Ecto neural progenitor cell (in vitro differentiated cells): ENCODE measurements at places on chromosomes 2 and 18.
A peak's percentile ranks its signal among the peaks of the same experiment; 100 is the strongest.

DNA sequence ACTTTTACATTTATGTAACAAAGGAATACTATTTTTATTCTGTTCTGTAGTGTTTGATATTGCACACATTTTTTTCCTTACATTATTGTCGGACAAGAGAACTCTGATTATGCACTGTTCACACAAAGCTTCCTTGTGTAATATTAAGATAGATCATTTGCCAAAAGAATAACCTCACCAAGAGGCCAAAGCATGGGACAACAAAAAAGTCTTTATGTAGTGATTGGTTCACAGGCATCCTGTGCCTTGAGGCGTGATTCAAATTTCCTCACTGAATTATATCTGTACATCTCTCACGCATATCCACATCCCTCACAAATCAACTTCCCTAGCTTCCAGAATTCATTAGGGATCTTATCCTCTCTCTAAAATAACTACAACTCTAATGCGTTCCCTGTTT, 642.7 kb downstream of the NR4A2 start:
- DNase-seq: no peak

GRCh38 chr2:212520340-212520739, 18.3 kb downstream of the ERBB4 start:
- no peak for DNase-seq

- DNase-seq: no peak
These were observed 25.6 kb upstream of the ZC3H15 start for GRCh38 chr2:186460465-186460864.

DNA sequence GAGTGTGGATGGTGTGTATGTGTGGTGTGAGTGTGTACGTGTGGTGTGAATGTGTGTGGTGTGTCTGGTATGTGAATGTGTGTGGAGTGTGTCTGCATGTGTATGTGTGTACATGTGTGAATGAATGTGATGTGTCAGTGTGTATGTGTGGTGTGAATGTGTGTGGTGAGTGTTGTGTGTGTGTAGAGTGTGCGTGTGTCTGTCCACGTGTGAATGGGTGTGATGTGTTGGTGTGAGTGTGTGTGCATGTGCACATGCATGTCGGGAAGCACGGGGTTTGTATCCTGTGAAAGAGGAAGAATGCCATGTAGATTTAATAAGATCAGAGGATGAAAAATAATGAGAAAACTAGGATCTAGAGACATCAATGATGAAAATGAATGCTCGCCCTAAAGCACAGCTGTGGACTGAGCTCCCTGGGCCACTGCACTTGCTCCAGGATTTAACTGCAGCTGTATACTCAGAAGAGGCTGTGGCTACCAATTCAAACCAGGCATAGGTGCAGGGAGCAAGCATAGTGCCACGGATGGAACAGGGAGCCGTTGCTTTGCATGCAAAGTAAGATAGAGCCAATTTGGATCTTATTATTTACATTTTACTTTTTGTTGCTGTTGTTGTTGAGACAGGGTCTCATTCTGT, 122.7 kb downstream of the DOCK10 start:
- DNase-seq: no peak

DNA sequence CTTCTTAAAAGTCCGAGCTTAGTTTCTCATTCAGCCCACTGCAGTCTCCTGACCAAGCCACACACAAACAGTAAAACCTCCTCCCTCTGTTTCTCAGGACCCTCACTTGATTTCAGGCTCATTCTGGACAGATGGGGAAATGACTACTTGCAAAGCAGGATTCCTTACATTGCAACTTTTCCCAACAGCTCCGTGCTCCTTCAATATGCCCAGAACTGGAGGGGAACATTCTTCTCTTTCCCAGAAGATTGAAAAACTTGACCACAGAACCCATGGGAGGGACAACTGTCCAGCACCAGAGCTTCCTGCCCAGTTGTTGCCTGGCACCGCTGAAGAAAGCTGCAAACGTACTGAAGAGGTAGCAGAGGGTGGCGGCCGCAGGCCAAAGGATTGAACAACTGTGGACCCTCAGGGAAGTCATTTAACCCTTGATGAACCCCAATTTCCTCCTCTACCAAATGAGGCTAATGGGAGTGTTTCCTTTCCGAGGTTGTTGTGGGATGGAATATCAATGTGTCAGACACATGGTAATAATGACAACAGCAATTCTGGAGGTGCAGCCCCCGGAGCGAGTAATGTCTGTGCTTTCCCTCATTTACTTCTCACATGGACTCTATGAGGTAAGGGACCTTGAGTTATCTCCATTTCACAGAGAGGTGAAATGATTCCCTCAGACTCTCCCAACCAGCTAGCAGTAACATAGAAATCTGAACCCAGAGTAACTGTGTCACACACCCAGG, 25.0 kb downstream of the BCL11A start:
- no peak for DNase-seq

GRCh38 chr2:137155356-137156104, 390.2 kb downstream of the THSD7B start:
- no peak for DNase-seq

DNA sequence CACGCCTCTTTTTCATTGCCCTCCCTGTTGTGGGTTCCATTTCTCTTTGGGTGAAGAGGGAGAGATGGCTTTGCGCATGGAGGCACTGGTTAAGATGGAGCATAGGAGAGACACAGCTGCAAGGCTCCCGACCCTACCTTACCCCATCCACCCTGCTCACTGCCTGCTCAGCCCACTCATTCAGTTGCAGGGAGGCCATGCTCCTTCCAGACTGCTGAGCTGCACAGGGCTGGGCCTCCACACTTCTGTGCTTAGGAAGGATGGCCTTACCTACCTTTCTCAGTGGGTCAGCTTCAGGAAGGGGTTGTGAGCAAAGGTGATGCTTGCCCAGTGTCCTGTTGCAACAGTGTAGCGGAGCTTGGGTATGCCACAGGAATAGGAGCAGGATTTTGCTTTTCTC, 127.8 kb downstream of the CTIF start:
- no peak for DNase-seq

DNA sequence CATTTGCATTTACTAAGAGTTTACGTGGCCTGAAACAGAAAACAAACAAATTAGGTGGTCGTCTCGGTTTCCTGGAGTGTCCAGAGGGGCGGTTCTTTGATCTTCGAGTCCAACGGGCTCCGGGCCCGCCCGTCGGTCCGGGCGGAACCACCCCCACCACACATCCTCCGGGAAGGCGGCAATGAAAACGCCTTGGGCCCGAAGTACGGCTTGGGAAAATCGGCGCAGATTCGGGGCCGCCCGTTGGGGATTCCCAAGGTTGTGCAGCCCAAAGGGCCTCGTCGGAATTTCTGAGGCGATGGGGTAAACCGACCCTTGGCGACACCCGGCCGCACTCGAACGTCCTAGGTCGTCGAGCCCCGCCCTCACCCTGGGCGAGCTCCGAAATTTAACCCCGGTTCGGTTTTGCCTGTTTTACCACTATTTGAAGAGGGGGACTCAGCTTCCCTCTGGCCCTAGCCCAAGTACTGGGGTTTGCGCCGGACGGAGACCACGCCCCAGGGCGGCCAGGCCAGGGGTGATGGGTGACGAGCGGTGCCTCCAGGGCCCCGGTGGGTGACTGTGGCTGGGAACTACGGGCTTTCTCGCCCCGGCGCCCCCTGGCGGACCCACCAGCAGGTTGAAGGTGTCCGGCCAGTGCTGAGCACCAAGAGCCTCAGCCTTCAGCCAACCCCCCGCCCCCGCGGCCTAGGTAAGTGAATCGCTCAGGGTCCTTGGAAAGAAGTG, 1.9 kb upstream of the CFAP53 start:
- DNase-seq: peak; percentile 91

DNA sequence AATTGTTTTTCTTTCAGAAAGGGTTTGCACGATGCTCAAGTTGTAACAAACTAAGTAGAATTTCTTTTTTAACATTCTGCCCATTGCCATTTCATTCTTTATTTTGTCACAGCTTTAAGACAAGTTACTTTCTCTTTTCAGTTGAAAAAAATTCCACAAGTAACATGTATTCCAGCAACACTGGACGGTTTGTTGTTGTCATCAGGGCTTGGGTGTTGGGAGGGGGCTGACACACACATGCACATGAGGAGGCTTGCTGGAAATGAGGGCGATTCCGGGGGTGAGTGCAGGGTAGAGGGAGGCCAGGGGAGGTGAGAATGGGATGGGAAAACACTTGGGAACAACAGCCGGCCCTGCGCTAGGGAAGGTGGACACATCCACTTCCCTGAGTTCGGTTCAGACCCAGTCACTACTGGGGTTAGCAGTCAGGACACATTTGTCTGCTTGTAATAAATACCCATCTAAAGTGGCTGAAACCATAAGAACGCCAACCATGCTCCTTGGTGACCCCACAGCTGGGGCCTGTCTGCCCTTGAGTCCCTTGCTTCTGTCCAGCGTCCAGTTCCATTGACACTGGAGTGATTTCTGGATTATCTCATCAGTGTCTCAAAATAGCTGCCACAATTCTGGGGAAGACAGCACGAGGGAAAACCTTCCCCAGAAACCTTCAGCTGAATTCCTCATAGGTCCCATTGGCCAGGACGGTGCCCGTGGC, 141.8 kb upstream of the BCL2L11 start:
- DNase-seq: no peak

- DNase-seq: no peak
These were observed 24.9 kb upstream of the BUB1 start for GRCh38 chr2:110702514-110703380.

GRCh38 chr2:189253836-189254235, 74.3 kb upstream of the COL5A2 start:
- no peak for DNase-seq

DNA sequence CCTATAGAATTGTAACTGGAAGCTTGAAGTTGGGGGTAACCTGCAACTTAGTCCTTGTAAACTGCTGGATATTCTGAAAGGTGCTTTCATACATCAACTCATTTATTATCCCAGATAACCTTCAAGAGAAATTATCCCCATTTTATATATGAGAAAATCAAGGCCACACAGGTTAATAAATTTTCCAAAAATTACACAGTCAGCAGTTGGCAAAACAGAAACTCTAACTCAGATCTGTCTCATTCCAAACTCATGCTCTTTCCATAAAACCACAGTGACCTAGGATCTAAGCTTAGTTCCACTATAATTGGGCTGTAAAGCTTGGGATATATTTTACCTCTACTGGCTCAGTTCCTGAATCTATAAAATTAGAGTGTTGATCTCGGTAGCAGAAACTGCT, 167.6 kb upstream of the DDX18 start:
- DNase-seq: no peak

DNA sequence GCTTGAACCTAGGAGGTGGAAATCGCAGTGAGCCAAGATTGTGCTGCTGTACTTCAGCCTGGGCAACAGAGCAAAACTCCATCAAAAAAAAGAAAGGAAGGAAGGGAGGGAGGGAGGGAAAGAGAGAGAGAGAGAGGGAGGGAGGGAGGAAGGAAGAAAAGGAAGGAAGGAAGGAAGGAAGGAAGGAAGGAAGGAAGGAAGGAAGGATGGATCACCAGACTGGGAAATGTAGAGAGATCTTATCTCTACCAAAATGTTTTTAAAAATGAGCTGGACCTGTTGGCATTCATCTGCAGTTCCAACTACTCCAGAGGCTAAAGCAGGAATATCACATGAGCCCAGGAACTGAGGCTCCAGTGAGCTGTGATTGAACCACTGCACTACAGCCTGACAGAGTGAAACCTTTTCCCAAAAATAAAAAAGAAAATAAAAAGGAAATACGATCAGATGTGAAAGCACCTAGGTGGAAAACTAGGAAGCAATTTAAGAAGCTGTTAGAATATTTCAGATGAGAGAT, 239.4 kb downstream of the CDH7 start:
- no peak for DNase-seq

DNA sequence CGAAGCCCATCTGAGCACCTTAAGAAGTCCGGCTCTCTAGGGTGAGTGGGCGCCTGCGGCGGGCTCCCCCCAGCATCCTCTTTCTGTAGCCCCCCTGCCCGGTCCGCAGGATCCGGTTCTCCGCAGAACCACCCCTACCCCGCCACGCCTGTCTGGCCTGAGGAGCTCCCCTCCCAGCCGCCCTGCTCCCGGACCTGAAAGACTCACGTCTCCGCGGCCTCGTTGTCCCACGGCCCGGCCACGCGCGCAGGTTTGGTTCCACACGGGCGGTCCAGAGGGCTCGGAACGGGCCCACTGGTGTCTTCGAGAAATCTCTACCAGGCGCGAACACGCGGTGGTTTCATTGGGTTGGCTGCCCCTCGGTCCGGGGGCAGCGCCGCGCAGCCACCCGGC, 237 bp downstream of the SLC39A6 start:
- no peak for DNase-seq

GRCh38 chr2:88258208-88258607, 88.1 kb downstream of the THNSL2 start:
- DNase-seq: no peak

GRCh38 chr2:120436460-120436739, 90.5 kb downstream of the INHBB start:
- DNase-seq: peak; percentile 15

DNA sequence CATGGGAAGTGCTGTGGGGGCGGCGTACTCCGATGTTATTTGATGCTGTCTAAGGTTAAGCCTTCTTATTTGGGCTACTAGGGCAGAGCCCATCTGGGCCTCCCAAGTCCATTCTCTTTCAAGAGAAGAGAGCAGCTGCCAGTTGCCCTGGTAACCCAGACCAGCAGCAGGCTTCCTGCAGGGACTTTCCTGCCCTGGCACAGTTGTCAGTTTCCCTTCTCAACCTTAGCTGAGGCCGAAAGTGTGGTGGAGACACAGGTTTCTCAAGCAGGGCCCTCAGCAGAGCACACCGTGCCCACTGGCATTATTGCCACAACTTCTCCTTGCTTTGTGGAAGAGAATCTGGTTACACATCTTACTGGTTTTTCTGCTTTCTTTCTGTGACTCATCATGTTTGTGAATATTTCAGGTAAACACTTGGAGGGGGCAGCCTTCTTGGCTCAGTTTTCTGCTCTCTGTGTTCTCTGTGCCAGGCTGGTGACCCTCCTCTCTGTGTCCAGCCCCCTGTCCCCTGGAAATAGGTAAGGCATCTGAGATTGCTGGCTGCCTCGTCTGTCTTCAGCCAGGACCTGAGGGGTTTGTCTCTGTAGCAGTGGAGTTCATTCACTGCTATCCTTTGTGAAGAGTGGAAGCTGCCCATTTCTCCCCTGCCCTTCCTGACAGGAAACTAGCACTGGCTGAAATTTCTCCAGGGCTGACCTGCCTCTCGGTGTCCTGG, 111.0 kb downstream of the B3GNT2 start:
- no peak for DNase-seq

- DNase-seq: no peak
These were observed 215.3 kb upstream of the DSEL start for GRCh38 chr18:67731851-67732250.

DNA sequence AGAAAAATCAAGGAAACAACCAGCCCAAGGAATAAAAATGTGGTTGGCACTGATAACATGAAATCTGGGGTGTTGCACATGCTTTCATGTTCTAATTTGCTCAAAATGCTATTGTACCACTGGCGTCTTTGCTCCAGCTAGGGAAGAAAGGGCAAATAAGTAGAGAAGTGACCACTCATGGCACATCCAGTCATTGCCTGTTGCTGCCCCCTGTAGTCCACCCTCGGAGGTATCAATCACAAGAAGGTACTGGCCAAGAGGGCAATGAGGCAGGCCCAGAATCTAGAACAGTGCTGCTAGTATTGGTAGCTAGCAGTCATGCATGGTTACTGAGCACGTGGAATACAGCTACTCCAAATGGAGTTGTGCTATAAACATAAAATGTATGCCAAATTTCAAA, 213.4 kb downstream of the CDCA7 start:
- peak; percentile 60 for DNase-seq
